ENCODE measurements at places on chromosomes 5 and 9.

DNA sequence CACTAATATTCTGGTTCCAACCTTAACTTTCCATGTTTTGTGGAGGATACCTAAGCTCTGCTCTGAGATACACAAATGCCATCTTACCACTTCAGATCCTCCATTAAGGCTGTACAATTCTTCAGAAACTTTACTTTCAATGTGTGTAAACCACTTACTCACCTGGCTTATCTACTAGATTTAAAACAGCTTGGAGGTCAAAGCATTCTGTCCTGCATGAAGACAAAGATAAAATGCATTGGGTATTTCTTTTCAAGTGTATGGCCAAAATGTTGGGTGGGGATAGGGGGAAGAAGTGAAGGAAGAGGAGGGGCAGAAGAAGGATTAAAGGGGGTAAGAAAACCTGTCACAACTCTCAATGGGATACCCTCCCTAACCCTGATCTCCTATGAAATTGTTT, 939 bp downstream of the GOLGA1 start:
- DNase-seq = no peak

DNA sequence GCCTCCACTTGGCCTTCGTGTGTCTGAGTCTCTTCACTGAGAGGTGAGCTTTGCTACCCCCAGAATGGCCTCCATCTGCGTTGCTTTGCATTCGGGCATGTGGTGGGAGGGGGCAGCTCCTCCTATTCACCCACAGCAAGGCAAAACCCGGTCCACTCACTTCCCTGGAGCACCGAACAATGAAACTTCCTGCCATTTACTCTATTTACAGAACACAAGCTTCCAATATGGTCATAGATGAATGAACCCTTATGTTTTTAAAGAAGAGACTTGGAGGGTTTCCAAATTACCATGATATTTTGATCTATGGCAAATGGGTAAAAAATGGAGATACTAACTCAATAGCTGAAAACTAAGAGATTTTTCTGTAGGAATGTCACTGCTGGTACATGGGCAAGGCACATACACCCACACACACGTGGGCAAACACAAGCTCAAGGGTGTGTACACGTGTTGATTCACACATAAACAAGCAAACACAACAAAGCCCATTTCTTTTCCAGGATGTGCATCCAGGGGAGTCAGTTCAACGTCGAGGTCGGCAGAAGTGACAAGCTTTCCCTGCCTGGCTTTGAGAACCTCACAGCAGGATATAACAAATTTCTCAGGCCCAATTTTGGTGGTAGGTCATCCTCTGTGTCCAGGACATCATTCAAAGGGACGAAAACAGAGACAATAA, 5.2 kb downstream of the GABRP start:
- DNase-seq = no peak

DNA sequence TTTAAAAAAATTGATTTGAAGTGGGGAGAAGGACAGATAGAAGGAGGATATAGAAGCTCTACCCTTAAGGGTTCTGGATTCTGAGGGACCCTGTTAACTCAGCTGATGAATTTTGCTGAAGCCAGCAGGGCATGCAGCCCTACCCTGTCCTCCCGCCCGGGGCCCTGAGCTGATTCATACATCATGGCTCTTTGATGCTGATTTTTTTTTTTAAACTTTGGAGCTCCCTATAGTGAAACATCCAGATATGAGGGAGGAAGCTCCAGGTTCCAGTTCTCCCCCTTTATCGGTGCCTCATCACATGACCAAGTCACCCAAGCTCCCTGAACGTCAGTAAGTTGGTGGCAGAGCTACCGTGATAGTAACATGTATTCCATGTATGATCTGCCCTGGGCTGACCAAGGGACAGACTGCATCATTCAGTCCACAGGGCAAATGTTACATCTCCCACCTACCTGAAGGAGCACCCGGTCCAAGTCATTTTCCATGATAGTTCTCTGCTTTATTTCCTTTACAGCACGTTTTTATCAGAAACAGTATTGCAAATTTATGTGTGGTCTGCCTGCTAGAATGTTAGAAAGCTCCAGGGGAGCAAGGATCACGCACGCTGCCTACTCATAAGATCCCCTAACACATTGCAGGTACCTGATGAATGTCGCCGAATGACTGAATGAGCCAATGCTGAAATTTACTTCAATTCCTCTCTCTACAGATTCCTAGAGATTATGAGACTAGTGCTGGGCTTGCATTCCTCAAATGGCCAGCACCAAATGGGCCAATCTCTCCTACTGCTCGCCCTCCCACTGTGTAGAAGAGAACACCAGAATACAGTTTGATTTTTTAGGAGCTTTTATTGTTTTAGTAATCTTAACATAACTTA, 25.9 kb downstream of the SPARC start:
- DNase-seq = no peak

DNA sequence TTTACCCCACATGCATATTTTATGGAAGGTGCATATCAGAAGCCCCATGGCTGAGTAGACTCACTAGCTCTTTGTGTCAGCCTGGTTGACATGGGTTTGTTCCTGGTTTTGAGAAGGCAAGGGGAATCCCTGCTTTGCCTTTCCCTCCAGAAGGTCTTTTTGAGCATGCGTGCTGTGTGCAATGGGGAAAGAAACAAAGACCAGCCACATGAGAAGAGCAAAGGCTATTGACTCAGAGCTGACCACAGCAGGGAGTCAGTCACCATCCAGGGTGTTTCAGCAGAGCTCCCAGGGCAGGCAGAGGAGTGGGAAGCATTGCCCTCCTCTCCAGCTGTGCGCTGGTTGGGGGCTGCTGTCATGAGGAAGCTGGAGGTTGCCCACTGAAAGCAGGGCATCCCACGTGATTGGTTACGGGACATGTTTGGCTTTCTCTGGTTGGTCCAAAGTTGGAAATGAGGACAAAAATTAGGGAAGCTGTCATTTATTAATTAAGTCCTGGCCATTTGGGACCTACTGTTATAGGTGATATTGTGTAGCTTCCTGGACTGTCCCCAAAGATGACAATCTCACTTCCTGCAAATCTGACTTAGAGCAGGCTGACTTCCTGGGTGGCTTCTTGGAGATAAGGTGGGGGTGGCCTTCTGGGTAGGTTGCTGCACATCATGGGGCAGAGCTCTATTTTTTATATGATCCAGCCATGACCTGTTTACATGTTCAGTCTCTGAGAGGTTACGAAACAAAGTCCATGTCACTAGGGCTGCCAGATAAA, 48.9 kb upstream of the TDRD7 start:
- DNase-seq = no peak

- DNase-seq = no peak
Measured at GRCh38 chr5:143569722-143570567, 166.5 kb upstream of the NR3C1 start.

DNA sequence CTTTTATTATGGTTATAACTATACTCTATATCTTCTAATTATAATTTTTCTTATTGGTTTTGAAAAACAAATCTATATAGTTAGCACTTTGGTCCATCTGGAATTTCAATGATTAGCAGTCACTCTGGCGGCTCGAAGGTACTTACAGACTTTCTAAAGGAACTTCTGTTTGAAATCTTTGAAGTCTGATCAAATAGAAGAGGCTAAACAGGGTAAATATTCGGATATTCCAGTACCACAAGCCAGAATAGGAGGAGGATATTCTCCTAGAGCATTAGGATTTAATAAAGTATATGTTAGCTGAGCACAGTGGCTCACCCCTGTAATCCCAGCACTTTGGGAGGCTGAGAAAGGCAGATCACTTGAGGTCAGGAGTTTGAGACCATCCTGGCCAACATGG, 38.7 kb upstream of the HSD17B3 start:
- no peak for DNase-seq

GRCh38 chr5:60349891-60350415, 350.0 kb downstream of the DEPDC1B start:
- no peak for DNase-seq

DNA sequence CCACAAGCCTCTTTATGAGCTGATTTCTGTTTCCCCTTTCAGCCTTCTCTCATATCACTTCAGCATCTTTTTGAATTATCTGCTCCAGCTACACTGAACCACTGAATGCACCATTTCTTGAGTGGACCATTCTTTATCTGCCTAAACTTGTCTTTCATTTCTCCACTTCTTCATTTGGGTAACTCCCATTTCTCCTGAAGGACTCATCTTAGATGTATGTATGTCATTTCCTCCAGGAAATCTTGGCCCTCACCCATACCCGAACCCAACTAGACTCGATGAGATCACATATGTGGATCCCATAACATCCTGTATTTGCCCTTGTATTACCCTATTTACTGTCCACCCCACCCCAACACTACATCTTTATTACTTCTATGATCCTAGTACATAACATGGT, 249.8 kb downstream of the KIF4B start:
- DNase-seq = no peak

DNA sequence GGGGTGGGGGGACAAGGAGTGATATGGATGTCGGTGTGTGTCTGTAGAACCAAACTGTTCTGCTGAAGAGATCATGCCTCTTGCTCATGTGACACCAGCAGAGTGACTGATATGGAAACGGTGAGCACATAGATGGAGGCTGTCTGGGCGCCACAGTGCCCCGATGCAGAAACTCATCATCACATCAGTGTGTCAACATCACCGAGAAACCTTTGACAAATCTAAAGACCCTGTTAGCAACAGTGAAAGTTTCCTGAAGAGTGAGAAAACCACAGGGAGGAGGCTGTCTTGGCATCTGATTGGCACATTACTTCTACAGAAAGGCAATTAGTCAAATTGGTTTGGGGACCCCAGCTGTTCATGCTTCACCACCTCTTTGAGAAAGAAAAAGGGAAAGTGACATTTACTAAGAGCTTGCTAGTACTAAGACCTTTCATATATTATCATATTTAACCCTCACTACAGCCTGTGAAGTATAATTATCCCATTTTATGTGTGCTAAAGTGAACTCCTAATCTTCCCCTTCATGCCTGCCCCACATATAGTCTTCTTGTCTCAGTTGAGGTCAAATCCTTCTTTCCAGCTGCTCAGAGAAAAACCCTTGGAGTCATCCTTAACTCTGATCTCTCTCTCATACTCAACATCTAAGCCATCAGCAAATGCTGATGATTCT, 25.6 kb downstream of the CSF2 start:
- DNase-seq = no peak

DNA sequence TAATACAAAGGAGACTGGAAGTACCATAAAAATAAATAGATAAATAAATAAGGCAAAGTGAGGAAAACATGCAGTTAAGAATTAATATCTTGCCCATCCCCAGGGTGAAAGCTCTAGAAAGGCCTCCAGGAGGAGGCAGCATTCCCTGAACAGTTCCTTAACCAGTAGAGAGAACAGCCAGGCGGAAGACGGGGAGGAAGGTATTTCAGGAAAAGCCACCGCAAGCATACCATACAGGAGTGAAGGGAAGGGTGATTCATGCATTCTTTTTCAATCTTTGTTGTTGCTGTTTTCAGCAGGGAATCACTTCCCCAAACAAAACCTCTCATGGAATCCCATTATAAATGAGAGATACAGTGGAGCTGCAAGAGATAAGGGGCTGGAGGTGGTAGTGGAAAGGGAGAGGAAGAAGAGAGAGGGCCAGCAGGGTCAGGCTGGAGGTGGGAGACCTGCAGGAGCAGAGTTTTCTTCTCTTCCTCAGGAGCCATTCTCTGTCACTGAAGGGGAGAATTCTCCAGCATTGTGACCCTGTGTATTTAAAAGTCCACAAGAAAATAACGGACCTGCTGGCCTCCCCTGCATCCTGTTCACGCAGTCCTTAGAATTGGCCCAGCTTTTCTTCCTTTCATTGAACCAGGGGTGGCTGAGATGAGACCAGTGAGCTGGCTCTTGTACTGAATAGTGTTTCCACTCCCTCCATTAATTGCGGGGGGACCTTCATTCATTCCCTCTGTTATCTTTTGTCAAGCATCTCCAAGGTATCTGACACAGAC, 255.9 kb downstream of the FAM114A2 start:
- no peak for DNase-seq

DNA sequence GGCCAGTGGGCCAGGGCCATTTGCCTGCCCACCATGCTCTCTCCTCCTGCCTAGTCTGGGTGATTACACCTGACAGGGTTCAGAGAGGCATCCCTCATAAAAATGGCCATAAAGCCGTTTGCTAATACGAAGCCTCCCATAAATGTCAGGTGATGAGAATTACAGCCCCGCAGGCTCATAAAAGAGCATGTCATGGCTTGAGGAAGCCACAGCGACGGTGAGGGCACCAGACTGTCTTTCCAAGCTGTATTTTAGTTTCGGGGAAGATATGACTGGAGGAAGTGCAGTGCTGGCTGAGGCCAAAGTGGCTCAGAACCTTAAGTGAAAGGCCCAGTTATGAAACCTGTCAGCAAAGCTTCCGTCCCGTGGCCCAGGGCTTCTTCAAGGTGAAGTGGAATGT, 18.5 kb upstream of the TCERG1 start:
- no peak for DNase-seq

- DNase-seq = no peak
Measured at GRCh38 chr5:163645421-163646416, 140.3 kb downstream of the MAT2B start.

GRCh38 chr5:177594071-177594470, 2.1 kb downstream of the TMED9 start:
- DNase-seq = no peak

GRCh38 chr5:56145106-56145505, 88.0 kb downstream of the ANKRD55 start:
- no peak for DNase-seq

- no peak for DNase-seq
Measured at GRCh38 chr9:34520505-34521385, 2.0 kb downstream of the ENHO start.

DNA sequence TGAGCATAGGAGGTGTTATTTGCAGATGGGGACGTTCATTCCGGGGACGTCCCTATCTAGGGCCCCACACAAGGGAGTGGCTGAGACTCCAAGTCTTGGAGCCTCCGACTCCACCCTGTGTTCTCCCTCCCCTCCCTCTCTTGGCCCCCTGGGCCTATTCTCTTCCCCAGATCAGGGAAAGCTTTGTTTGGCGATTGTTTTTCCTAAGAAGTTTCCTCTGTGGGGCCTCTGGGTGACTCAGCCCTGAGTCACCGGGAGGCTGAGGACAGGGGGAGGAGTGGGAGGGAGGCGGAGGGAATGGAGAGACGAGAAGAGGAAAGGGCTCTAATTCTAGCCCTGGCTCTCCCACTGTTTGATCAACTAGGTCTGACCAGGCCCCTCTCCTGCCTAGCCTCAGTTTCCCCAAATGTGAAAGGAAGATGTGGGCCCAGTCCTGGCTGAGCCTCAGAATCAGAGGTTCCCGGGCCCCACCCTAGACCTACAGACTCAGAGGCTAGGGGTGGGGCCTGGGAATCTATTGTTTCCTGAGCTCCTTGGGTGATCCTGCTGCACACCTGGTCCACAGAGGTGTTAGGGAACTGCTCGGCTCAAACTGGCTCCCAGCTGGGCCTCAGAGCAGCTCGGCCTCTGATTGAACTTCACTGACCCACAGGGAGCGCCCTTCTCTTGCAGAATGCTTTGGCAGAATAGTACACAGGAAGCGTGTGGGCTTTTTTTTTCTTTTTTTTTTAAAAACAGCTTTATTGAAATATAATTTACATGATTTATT, 19.2 kb downstream of the GSN start:
- peak; percentile 78 for DNase-seq

DNA sequence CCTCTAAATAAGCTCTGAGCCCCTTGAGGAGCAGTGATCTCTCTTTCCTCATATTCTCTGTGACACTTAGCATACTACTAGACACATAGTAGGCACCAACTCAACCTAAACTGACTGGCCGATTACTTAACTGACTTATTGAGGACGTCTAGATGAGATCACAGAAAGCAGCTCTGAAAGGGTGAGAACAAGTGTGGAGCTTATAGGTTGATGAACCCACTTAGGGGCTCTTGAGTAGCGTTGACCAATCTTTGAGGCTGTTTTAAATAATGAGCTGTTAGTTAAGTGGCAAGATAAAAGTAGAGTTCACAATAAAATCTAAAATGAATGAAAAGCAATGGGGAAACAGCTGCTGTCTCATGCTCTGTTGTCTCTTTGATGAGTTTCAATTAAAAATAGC, 124.7 kb upstream of the TNPO1 start:
- DNase-seq = no peak

All from HL-60 (cell line).